Cortex of kidney (tissue), 1 donor: ENCODE measurements at places on chromosomes 3 and 15.

DNA sequence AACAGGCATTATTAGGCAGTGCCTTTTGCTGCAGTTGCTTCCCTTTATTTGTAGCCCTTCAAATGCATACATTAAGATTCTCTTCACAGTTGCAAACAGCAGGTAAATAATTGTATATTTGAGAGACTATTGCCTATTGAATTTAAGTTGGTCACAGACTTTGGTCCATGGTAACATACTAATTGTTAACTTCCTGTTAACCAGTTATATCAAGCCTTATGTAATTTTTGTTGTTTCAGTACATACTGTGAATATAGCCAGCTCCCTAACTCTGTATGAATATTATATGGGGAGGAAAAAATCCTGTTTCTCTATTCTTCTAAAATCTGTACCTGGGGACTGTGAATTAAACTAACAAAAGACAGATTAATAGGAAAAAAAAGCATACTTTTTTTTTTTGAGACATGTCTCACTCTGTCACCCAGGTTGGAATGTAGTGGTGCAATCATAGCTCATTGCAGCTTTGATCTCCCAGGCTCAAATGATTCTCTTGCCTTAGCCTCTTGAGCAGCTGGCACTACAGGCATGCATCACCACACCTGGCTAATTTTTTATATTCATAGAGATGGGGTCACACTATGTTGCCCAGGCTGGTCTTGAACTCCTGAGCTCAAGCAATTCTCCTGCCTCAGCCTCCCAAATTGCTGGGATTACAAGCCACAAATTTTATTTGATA, 53.2 kb downstream of the CHL1 start:
- DNase-seq, result no peak

- no peak for DNase-seq
These were observed 314.2 kb downstream of the LPP start for GRCh38 chr3:188468196-188468595.

GRCh38 chr15:90594301-90594738, 64.6 kb downstream of the CRTC3 start:
- no peak for DNase-seq

GRCh38 chr3:73280746-73281145, 219.3 kb downstream of the EBLN2 start:
- DNase-seq, result no peak

GRCh38 chr3:194779729-194780224, 94.1 kb downstream of the FAM43A start:
- DNase-seq, result no peak
